ENCODE measurements at places on chromosomes 2 and 18. TPM values are rescaled to one million over a fixed set of nuclear protein-coding genes. Genes with fewer than 3 reads are reported as not detected.

Gene IL1RL2
- 0.32 TPM for total RNA-seq

Gene CD8B2
- not detected for total RNA-seq

DNA sequence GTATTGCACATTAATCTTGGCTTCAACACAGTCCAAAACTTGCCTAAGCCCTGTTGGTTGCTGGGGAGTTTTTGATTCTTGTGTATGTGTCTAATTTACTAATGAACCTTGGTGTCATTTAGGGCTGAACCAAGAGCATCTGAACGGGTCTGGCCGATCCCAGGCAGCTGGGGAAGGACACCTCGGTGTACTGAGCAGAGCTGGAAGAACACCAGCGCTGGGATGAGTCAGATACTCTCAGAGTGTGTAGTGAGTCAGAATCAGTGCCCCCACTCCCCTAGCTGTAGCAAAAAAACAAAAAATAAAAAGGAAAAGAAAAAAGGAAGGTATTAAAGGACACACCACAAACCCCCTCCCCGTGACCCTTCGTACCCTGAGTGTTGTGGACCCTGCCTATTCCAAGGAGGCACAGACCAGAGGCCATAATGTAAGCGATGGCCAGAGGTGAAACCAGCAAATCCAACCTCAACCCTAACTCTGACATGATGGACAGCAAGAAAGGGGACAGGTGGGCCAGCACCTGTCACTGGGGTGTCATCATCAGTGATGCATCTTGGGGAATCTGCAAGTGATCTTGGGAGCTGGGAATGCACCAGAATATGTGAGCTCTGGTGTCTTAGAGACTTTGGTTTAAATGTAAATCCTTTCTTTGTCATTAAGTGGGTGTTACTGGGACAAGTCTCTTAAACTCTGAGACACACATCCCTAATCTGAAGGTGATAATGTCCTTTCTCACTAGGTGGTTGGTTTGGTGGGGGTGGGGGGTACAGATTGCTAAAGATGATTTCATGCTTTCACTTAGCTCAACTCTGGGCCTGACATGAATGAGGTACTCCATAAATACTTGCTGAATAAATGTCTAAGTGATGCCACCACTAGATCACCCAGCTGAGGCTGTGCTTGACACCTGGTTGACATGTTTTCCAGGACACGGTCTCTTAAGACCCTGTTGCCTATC, 34.2 kb upstream of the NCOA1 start:
- DNase-seq: peak; percentile 60

Gene COL4A3
- total RNA-seq: under 0.01 TPM

Gene IMP4
- 60.5 TPM for total RNA-seq

Gene POTEI
- total RNA-seq: under 0.01 TPM

- no peak for DNase-seq
Observed at GRCh38 chr2:80288576-80288975, 16.0 kb downstream of the LRRTM1 start.

Gene RNF152
- 11.7 TPM for total RNA-seq

- no peak for DNase-seq
Observed at GRCh38 chr2:112787729-112788393, 3.6 kb upstream of the IL1A start.

DNA sequence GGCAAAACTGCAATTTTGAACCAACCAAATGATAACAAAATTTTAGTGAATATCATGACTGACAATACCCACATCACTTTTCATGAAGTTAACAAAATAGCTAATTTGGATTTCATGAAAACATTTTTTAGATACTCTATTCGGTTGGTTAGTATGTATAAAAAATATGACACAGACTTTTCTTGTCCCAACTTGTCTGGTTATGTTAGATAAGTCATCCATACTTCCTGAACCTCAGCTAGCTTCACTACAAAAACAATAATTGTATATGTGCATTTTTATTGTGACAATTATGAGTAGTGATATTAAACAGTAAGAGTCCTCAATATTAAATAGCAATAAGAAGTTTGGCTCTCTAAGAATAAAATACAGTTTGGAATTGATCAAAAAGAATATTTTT, 408.1 kb upstream of the DSEL start:
- DNase-seq: no peak
